Ovary (tissue), 10 donors: ENCODE measurements at places on chromosomes 12 and 14. TPM values are rescaled to one million over a fixed set of nuclear protein-coding genes. Genes with fewer than 3 reads are reported as not detected.

The PTPRQ gene
- 0.79 TPM for total RNA-seq

The EXOC3L4 gene
- total RNA-seq = 1.1 TPM

The OAS3 gene
- total RNA-seq = 7.9 TPM

The P3H3 gene
- 92.3 TPM for total RNA-seq

The NEUROD4 gene
- total RNA-seq = not detected

The SOAT2 gene
- total RNA-seq = not detected

The KLC1 gene
- total RNA-seq = 167 TPM

The CMTM5 gene
- total RNA-seq = not detected

The CD27 gene
- 0.60 TPM for total RNA-seq

The IFNG-AS1 gene
- not detected for total RNA-seq

The ANO4 gene
- total RNA-seq = 7.4 TPM

The KRT77 gene
- not detected for total RNA-seq

The GLIPR1L2 gene
- total RNA-seq = 1.9 TPM

The ZDHHC22 gene
- not detected for total RNA-seq

The NKX2-8 gene
- not detected for total RNA-seq

The FGF23 gene
- total RNA-seq = not detected

The RERGL gene
- 3.7 TPM for total RNA-seq

The RHOJ gene
- 7.9 TPM for total RNA-seq

The GZMB gene
- 1.3 TPM for total RNA-seq

The TRPV4 gene
- total RNA-seq = 0.12 TPM

The MYF5 gene
- not detected for total RNA-seq

The DHRS7 gene
- 71.6 TPM for total RNA-seq

The SLC6A15 gene
- total RNA-seq = 0.82 TPM

The BEST3 gene
- total RNA-seq = not detected

The FOXN4 gene
- total RNA-seq = not detected

The CCDC175 gene
- not detected for total RNA-seq

The TAS2R46 gene
- 0.54 TPM for total RNA-seq

The OVCH1 gene
- total RNA-seq = not detected

The SLC39A5 gene
- 0.69 TPM for total RNA-seq

The PLCZ1 gene
- not detected for total RNA-seq

The PPP1R1A gene
- total RNA-seq = 6.0 TPM

The ACOT6 gene
- not detected for total RNA-seq

The AVPR1A gene
- total RNA-seq = 2.9 TPM

The AICDA gene
- not detected for total RNA-seq

The EEF1AKMT3 gene
- total RNA-seq = 18.0 TPM

The ARMH4 gene
- total RNA-seq = 17.8 TPM

The KCTD10 gene
- total RNA-seq = 47.9 TPM

The CHMP4A gene
- 26.8 TPM for total RNA-seq

The PDE3A gene
- total RNA-seq = 6.0 TPM

The KRT82 gene
- not detected for total RNA-seq

The RBP5 gene
- total RNA-seq = 3.5 TPM

The NGB gene
- not detected for total RNA-seq

The ITGA7 gene
- 34.3 TPM for total RNA-seq

The SERPINA10 gene
- 0.05 TPM for total RNA-seq

The KRT5 gene
- 1.00 TPM for total RNA-seq

The MCRS1 gene
- 38.6 TPM for total RNA-seq
